GDM1 (cell line): ENCODE measurements at places on chromosomes 7 and 10.

DNA sequence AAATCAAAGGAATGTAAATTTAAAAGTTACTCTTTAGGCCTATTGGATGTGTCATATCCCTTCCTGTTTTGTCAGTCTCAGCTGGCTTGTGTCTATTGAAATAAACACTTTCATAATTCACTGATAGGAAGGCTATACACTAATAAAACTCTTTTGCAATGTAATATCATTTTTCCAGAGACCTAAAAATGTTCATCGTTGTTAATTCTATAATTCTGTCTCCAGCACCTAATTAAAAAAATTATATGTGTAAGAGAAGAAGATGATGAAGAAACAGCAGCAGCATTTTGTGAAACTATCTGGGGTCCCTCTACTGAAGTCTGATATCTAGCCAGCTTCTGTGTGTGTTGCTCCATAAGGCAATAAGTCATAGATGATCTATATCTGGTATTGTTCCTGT, 602.7 kb downstream of the ETV1 start:
- no peak for DNase-seq

DNA sequence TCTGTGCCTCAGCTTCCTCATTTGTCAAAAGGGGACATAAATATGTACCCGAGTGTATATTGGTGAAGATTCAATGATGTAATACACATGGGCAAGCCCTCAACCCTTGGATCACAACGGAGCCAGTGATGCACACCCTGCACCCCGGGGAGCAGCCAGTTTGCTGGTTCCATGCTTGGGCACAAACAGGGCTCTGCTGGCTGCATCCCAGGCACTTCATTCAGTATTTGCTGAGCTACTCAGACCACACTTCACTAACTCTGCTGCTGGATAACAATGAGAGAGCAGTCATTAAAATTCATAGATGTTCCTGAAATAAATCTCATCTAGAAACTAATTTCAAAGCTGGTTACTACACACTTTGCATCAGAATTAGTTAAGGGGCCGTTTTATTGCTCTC, 72.0 kb downstream of the SCRN1 start:
- DNase-seq: no peak

GRCh38 chr7:7816084-7816483, 97.7 kb upstream of the RPA3 start:
- no peak for DNase-seq

GRCh38 chr10:113379091-113379490, 173.8 kb upstream of the HABP2 start:
- DNase-seq: no peak

DNA sequence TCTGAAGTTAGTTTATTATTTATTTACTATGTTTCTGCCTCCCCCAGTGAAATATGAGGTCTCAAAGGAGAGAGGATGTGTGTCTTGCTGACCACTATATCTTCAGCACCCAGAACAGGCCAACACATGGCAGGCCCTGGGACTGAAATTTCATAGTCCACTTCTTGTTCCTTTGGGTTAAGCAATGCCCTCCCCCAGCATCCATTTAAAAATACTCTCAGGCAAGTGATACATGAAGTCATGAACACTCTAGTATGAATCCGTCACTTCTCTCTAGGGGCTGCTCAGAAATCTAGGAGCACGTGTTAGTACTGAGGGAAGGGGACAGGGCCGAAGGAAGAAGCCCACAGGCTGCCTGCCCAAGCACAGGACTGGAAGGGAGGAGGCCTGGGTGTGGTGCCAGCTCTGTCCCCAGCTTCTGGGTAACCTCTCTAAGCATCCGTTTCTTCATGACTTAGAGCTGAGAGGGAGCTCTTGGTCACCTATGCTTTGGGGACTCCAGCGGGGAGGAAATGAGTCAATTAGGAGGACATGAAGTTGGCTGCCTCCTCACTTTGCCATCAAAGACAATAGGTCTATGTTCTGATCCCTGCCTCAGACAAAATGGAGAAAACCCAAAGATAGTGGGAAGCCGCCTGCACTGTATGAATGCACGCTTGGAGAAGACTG, 119.2 kb downstream of the KCNMA1 start:
- no peak for DNase-seq

GRCh38 chr10:13118784-13119410, 18.9 kb downstream of the OPTN start:
- DNase-seq: no peak

- no peak for DNase-seq
Measured at GRCh38 chr10:784403-785088, 95.1 kb upstream of the DIP2C start.

DNA sequence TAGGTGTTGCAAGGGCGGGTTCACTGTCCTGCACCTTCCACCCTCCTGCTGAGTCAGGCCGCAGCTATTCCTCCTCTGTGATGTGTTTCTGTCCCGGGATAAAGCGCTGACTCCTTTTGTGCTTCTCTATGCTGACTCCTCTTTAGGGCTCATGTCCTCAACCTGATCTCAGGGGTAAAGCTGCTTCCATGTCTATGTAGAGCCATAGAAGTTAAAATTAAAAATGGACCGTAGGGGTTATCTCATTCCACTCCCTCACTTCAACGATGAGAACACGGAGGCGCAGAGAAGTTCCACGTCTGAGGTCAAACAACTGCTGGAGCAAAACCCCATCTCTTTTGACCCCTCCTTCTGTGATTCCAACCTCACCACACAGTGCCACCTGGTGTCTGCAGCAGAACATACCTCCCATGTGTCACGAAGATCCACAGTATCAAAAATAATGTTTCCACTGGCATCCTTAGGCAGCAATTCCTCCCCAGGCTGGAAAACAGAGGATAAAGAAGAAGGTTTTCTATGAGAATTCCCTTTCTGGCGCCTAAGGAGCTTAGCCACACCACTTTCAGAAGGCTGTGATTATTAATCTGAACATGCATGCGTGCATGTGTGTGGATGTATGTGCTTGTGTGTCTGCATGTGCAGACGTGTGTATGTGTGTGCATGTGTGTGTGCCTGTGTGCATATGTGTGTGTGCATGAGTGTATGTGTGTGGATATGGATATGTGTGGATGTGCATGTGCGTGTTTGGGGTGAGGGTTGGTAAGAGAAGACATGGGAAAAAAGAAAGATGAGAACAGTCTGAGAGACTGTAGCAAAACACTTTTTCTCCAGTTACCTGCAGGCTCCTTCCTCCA, 81.2 kb upstream of the UCN3 start:
- DNase-seq: peak; percentile 49

GRCh38 chr10:99760321-99760720, 22.1 kb upstream of the ABCC2 start:
- DNase-seq: no peak

GRCh38 chr7:42227936-42228591, 8.9 kb downstream of the GLI3 start:
- no peak for DNase-seq

GRCh38 chr10:92567952-92568600, 5.8 kb downstream of the IDE start:
- DNase-seq: no peak

- no peak for DNase-seq
Measured at GRCh38 chr10:114384181-114384580, 20.1 kb downstream of the AFAP1L2 start.

DNA sequence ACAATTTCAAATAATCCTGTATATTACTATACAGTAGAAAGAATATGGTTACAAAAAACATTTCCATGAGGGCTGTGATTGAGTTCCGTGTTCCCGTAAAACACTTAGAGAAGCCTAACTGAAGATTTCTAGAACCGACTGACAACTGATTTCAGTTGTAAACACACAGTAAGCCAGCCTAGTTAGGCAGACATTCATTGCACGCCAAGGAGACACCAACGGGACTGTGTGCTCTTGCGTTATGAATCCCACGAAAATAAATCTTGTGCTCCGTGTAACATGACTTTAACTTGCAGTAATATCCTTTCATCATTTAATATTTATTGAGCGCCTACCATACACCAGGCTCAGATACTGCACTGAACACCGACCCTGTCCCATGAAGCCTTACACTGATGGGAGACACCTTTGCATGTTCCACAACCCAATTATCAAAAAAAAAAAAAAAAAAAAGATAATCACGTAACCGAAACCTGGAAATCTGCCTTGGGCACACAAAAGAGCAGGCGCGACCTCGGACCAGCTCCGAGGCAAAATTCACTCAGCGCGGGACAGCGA, 420 bp upstream of the KLHL7 start:
- DNase-seq: no peak

- DNase-seq: no peak
Measured at GRCh38 chr7:16963044-16963443, 81.3 kb upstream of the AGR3 start.

- DNase-seq: no peak
Measured at GRCh38 chr7:69880840-69881239, 282.6 kb downstream of the AUTS2 start.

- DNase-seq: no peak
Measured at GRCh38 chr10:83896219-83896618, 243.1 kb upstream of the GHITM start.

DNA sequence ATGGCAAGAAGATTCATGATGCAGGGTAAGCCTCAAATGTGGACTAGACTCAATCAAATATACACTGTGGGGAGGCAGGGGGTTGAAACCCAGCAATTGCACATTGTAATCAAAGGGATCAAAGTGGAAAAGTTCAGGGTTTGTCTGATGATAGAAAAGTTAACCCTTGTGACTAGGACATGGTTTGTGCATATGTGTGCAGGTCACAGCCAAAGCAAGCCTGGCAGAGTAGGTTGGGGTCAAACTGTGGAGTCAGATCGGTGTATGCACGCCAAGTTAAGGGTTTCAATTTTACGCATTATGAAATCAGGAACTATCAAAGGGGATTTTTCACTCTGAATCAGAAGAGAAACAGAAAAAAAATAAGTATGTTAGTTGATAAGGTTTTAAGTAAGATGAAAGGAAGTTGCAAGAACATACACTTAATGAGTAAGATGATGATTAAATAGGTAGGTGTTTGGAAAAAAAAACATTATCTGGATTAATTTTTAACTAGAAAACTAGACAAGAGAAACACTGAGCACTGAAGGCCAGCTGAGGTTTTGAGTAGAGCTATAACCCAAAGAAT, 188.3 kb downstream of the DGKB start:
- no peak for DNase-seq

DNA sequence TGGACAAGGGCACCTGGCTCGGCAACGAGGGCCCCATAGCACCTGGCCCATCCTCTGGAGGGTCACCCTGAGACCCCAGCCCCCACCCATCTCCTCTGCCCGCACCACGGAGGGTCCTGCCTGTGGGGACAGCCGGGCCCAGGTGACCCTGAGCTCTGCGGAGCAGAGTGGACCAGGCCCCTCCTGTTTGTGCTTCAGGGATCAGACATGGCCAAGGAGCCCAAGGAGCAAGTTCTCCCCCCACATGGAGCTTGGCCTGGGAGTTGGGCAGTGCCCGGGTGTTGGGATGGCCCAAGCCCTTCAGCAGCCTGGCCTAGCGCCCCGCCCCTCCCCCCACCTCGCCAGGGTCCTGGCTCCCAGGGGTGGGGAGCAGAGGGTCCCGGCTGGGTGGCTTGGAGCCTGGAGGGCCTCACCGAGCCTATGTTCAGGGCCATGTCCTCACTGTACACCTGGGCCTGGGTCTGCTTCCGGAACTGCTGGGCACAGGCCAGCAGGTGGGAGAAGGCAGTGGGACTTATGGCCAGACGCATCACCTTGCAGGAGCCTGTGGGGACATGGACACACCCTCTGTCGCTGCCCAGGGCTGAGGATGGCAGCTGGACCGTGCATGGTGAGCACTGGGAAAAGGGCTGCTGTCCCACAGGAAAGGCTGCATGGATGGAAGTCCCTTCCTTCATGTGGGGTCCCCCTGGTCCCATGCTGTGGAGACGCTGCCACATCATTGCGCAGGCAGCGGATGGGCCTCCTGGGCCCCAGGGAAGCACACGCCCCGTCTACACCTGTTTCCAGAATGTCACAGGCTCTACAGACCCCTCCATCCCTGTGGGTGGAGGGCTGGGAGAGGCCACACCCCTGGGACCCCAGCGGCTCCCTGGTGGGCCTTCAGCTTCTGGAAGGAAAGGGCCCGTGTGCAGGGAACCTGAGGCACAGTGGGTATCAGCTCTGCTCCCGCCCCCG, 49.2 kb upstream of the NKX6-2 start:
- DNase-seq: no peak

DNA sequence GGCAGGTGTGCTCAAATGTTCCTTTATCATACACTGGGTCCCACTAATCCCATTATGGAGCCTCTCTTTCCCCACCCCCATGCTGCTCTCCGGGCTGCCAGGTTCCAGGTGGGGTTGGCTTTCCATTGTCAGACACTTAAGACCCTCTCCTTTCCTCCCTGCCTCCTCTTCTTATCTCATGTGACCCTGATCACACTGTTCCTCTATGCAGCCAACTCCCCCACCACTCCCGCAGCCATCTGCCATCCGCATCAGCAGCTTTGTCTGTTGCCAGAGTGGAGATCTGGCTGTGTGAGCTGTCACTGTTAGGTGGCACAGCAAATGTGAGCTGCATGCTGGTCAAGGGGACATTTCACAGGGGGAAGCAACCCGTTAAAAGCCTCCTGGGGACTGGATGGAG, 391.4 kb downstream of the TNS3 start:
- DNase-seq: no peak
